ENCODE measurements at places on chromosomes 2 and 18.

- DNase-seq: no peak
Observed at GRCh38 chr2:240935103-240935876, 29.2 kb downstream of the CROCC2 start.

DNA sequence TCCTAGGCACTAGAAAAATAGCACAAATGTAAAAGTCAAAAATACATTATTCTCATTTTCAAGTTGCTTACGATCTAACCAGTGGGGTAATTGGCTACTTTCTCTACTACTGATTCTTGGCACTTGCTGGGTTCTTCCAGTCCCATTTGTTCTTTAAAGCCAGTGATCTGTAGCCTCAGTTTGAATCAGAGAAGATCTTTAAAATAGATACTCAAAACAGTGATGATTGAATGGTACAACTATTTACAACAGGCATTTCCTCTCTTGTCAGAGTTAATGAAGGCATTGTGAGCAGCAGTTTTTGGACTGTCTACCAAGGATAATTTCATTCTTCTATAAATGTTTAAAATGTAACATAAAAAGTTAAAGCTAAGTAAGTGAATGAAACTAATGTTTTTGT lies 128.3 kb upstream of the FSIP2 start:
- no peak for DNase-seq

GRCh38 chr2:230886671-230887071 lies 21.9 kb downstream of the ITM2C start:
- DNase-seq: no peak

GRCh38 chr2:128773641-128774319 lies 455.1 kb upstream of the HS6ST1 start:
- no peak for DNase-seq

- DNase-seq: no peak
Observed at GRCh38 chr2:179882851-179883806, 21.7 kb upstream of the ZNF385B start.

DNA sequence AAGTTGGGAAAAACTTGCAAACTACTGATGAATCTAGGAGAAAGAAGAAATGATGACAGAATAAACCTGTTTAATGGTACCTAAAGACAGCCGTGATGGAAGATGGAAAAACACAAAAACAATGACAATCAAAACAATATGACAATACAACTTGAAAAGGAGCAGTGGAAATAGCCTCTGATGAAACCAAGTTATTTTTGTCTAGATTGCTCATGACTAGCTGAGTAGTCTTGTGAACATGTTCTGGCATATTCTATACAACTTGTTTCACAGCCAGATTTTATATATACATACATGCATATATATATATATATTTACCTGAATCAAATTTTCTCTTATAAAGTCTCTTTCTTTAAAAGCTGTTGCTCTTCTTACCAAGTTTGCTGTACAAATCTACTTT lies 439.1 kb downstream of the TGIF1 start:
- no peak for DNase-seq

- DNase-seq: no peak
Observed at GRCh38 chr2:209070262-209070661, 353.6 kb upstream of the MAP2 start.

DNA sequence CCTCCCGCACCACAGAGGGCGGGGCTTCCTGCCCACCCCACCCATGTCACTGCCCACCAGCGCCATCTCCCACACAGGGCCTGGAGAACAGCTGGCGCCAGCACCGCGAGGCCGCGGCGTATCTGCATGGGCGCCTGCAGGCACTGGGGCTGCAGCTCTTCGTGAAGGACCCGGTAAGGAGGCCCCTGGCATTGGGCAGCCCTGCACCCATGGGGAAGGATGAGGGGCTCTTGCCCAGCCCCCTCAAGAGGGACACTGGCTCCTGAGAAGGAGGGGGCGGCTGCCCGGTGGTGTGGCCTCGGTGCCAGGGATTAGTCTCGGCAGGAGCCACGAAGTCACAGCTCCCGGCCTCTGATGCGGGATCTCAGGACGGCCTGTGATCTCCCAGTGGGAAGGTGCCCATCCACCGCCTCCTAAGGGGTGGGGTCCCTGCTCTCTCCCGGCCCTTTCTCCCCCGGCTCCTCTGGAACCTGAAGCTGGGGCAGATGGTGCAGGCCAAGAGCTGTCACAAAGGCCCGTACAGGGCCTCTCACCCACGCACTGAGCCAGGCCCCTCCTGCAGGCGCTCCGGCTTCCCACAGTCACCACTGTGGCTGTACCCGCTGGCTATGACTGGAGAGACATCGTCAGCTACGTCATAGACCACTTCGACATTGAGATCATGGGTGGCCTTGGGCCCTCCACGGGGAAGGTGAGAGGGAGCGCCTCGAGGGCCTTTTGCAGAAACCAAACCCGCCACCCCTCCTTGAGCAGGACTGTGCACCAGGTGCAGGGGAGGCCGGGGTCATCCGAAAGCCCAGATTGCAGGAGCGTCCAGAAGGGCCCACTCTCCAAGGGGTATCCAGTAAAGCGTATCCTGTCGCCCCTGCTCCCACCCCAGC lies 9.1 kb downstream of the AGXT start:
- no peak for DNase-seq

- no peak for DNase-seq
Observed at GRCh38 chr18:48354746-48355260, 54.4 kb downstream of the ZBTB7C start.

DNA sequence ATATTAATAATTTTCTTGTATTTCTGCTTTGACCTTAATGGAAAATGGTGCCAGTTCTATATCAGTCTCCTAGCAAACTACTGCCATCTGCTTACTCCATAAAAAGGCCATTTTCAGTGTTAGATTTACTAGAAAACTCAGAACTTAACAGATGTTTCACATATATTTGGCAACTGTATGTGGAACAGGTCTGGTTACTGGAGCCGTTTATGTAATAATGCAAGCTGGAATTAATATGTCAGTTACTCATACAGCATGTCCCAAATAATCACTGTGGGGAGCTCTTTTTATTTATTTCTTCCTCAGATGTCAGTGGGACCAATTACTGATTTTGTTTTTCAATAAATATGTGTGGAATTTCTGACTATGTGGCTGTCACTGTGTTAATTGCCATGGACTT lies 1247.6 kb downstream of the CNTNAP5 start:
- no peak for DNase-seq

All from D721Med (cell line).